ENCODE measurements at places on chromosomes 7 and 10.

GRCh38 chr10:12594448-12594944, 245.1 kb downstream of the CAMK1D start:
- DNase-seq, result no peak

DNA sequence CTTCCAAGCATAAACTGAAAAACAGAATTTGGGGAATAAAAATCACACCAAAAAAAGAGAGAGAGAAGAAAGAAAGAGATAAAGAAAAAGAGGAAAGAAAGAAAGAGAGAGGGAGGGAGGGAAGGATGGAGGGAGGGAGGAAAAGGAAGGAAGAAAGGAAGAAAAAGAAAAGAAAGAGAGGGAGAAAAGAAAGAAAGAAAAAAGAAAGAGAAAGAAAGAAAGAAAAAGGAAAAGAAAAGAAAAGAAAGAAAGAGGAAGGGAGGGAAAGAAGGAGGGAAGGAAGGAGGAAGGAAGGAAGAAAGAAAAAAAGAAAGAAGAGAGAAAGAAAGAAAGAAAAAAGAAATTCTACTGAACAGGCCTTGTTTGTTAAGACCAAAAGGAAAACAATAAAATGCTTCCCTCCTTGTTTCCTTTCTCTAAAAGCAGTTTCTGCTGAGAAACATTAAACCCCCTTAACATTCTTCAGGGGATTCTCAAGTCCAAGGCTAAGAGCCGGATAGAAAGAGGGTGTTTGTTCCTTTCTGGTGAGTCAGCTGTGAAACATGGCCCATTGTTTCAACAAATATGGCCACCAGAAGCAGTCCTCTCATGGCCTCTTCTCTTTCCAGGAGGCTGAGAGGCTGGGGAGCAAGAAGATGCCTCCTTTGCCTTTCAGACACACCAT, 46.9 kb upstream of the GPAM start:
- DNase-seq, result no peak

- no peak for DNase-seq
Measured at GRCh38 chr10:59891349-59891748, 15.0 kb downstream of the CCDC6 start.

DNA sequence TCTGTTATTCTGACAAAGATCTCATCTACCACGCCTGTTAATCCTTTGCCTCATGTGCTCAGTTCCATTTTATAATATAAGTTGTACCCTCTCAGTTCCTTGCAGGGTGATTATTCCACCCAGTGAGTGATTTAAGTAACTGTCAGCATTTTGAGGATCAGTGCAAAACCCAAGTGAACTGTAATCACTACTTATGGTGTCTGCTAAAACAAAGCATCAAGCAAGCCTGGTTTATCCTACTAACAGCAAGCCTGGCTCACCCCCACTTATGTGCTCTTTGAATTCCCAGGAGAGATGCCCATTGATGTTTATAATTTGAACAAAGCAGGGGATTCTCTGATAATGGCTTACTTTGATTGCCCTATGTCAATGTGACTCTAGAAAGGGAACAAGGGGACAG, 186.8 kb upstream of the LRGUK start:
- no peak for DNase-seq

DNA sequence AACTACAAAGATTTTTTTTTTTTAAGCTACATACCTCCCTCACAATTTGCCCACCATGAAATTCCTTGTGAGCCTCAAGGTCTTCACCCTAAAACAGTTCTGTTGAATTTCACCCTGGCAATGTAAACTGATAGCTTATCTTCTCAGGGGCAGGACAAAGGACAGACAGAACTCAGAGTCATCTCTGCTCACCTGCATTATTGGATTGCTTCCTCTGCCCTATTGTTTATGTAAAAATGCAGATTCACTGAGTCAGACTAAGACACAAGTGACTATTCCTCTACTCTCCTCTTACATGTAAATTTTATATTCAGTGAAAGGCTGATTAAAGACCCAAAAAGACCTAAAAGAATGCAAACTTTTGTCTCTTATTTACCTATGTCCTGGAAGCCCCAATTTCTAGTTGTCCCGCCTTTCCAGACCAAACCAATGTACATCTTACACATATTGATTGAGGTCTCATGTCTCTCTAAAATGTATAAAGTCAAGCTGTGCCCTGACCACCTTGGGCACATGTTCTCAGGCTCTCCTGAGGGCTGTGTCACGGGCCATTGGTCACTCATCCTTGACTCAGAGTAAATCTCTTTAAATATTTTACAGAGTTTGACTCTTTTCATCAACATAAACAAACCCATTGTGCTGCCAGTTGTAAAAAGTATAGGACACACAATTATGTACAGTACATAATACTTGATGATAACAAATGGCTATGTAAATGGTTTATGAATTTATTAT, 440.2 kb downstream of the HTR7 start:
- DNase-seq, result no peak
